Left lobe of liver (tissue), 2 donors: ENCODE measurements at places on chromosomes 1 and 21. TPM values are rescaled to one million over a fixed set of nuclear protein-coding genes. Genes with fewer than 3 reads are reported as not detected.

GRCh38 chr1:233355841-233356704, 28.5 kb downstream of the MAP3K21 start:
- no peak for DNase-seq

DNA sequence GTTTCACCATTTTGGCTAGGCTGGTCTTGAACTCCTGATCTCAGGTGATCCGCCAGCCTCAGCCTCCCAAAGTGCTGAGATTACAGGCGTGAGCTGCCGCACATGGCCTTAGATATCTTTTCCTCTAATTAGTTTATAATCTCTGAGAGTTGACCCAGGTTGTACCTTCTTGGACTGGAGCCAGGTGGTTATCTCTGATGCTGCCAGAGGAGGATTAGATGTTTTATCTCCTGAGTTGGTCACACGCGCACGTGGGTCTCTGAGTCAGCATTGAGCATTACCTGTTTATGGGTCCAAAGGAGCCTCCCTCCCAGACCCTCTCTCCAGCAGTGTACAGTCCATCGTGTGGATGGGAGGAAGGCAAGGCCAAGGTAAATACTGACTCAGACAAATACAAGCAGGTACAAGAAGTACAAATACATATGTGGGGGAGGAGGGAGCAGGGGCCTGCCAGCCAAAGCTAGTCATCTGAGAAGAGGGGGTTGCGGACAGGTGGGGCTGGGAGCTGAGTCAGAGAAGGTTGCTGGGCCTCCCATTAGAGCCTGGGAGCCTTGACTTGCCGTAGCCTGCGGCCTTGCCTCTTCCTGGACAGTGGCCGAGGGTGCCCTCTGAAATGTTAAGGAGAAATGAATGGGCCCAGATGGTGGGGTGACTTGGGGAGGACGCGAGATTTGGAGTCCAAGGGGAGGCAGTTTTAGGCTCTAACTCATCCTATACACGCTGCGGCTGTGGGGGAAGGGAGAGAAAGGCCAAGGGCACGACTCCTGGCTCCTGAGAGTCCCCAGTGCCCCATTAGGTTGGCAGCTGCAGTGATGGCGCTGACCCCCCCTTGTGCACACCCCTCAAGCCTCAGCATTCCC, 13.1 kb downstream of the IL6R start:
- peak; percentile 97 for DNase-seq

DNA sequence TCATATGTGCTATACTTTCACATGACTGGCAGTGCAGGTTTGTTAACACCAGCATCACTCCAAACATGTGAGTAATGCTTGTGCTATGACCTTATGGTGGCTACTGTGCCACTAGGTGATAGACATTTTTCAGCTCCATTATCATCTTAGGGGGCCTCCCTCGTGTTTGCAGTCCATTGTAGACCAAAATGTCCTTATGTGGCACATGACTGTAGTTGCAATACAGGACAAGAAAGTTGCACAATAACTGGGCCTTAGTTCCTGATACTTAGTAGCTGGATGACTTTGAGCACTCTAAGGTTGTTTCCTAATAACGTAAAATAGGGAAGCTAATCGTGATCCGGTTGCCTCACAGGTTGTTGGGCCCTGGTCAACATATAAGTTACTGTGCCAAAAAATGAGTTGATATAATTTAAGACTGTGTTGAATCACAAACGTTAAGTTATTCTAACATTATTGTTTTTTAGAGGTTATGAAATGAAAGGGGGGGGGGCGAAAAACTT, 511 bp upstream of the SNX27 start:
- no peak for DNase-seq

DNA sequence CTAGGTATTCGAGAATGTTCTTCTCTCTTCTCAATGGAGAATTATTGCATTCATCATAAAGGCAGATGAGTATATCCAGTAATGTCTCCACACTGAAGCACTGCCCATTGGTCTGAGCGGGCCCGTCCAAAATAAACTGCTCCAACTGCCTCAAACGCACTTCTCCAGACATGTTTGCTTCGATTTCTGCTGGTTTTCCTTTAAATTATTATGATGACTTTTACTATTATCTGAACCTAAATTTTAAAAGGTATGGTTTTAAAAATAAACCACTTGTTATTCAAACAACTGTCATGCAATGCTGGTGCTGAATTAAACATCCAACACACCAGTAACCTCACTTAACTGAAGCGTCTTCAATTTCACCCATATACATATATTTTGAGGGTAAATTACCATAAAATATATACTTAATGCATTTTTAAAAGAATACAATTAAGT, 1.3 kb downstream of the CDC42BPA start:
- DNase-seq, result no peak

DNA sequence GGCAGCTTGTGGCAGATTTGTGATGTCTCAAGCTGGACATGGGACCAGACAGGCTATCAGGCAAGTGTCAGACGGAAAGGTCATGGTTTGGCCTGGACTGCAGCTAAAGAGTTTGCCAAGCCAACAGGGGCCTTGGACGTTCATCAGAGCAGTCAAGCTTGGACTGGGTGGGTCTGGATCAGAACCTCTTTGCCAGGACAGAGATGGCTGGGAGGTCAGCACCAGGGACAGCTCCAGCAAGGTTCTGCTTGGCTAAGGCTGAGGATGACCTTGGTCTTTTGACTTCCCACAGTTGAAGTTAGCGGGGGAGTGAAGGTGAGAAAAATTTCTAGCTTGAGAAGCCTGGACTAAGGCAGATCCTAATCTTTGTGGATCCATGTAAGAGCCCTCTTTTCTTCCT, 68.1 kb downstream of the GRIK3 start:
- no peak for DNase-seq

DNA sequence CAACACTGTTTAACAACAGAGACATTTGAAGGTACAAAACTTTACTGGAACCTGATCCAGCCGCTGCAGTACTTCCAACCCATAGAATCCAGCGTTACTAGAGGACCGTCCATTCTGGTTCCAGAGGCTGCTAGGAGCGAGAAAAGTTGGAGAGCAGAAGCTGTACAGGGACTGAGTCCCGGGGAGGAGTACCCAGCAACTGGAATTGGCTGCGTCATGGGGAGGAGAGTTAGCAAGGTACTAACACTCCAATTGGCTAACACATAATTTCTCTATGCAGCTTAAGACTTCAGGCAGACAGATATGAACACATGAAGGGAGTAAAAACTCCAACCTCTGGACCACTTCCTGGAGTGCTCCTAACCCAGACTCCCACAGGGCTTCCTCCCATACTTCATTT, 2.1 kb upstream of the QSOX1 start:
- no peak for DNase-seq

- DNase-seq, result no peak
Observed at GRCh38 chr21:39885119-39885848, 18.0 kb downstream of the PCP4 start.

- no peak for DNase-seq
Observed at GRCh38 chr1:205162301-205162700, 40.5 kb upstream of the RBBP5 start.

- DNase-seq, result no peak
Observed at GRCh38 chr1:205714906-205715246, 34.6 kb upstream of the SLC45A3 start.

DNA sequence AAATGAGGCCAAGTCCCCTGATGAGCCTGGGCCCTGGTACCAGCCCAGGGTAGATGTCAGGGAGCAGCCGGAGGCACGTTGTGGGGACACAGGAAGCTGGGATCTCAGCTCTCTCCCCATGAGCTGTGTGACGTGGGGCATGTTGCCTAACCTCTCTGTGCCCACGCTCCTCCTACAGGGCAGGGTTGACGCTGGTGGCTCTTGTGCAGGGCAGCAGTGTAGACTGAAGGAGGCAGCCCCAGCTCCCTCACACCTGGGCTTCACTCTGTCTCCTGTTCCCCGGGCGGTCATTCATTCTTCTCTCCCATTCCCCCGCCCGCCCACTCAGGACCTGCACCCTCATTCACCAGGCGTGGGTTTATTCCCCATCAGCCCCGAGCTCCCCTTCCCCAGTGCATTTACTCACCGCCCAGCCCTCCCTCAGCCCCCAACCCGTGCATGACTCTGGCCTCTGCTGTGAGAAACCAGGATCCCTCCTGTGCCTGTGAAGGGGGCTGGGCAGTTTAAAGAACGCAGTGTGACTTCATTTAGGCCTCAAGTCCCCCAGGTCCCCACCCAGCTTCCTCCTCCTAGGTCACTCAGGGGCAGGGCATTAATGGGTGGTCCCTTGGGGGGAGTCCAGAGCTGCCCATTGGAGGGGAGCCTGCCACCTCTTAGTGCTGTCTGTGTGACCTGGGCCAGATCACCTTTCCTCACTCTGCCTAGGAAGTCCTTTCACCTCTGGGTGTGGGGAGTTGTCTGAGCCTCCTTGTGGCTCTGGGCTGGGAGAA, 285.7 kb downstream of the PTPRU start:
- DNase-seq, result peak; percentile 22

DNA sequence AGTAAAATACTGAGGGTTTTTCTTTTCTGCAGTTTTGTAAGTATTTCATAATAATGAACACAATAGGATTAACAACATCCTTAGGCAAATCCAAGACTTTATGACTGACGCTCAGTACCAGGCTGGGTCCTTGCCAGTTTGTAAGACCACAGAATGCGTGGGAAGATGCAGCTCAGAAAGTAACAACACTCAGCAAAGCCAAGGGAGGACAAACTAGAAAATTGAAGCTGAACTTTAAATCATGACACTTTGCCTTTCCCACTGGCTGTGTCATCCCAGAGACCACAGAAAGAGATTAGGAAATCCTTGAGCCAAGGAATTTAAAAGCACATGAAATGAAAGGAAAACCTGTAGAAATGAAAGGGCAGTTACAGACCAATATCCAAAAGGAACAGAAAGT, 426.3 kb upstream of the CHRM3 start:
- DNase-seq, result no peak

GRCh38 chr1:155833665-155834295, 23.2 kb downstream of the GON4L start:
- peak; percentile 10 for DNase-seq

DNA sequence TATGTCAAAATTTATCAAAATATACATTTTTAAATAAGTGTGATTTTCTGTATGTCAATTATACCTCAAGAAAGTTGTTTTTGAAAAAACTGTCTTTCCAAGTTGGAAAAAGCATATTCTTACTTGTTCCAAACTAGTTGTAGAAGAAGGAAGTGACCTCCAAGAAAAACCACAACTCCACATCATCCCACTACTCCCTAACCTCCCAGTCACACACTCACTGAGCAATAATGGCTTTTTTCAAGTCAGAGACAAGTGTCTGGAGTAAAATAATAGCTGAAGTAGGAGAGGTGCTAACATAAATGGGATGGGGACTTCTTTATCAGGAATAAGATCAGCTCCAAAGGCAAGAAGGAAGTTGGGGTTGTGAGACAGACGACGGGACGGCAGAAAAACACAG, 13.4 kb downstream of the EPRS1 start:
- no peak for DNase-seq

DNA sequence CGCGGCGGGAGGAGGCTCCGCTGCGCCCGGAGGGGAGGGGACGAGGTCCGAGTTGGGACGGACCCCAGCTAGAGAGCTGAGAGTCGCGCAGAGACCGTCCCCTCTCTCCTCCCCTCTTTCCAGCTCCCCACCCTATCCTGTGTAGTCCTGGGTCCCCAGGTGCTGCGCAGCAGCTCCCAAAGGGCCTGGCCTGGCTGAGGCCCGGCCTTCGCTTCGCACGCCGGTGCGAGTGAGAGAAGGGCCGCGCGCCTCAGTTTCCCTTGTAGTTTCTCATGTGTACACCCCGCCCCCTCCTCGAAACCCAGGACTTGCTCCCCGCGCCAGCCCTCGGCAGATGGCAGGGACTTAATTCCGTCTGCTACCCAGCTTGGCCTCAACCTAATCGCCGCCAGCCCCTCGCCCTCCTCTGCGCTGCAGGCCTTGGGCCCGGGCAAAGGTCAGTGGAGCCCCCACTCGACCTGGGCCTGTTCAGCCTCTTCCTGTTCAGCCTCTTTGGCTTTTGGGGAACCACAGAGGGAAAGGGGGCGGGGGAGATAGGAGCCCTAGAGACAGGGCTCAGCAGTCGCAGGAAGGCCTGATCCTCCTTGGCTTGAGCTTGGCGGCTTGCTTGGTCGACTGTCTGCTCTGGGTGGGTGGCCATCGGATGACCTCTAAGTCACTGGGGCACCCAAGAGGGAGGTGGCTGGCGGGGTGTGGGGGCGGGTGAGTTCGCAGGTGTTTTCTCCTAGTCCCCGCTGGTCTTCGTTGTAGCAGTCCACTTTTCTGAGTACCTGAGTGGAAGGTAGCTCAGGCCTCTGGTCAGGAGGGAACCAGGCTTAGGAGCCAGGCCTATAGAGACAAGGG, 1.0 kb downstream of the ZNF687 start:
- DNase-seq, result peak; percentile 61

DNA sequence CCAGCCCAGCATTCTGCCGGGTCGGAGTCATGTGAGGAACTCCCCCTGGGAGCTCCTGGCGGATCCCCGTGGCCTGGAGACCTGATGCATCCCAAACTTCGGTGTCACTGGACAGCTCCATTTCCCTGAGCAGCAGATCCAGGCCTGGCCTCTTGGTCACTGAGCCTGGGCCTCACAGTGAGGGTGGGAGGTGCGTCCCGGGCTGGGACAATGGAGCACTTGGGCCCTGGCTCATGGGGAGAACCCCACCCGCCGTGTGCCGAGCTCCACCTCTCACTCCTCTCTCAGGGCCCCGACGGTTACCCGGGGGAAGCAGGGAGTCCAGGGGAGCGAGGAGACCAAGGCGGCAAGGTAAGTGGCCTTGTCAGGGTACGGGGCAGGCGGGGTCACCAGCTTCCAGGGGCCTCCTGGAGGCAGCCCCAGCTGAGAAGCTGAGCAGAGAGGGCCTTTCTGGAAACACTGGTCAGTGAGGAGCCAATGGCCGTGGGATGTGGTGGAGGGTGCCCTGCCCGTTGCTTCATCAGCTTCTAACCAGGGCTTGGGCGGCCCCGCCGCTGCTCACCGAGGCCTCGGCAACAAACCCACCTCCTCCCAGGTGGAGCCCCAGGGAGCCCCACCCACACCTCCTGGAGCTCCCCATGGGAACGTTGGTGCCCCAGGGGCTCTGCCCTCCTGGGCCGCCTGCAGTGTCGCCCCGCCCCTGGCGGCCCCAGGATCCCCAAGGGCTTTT, 19.8 kb downstream of the COL6A2 start:
- no peak for DNase-seq

DNA sequence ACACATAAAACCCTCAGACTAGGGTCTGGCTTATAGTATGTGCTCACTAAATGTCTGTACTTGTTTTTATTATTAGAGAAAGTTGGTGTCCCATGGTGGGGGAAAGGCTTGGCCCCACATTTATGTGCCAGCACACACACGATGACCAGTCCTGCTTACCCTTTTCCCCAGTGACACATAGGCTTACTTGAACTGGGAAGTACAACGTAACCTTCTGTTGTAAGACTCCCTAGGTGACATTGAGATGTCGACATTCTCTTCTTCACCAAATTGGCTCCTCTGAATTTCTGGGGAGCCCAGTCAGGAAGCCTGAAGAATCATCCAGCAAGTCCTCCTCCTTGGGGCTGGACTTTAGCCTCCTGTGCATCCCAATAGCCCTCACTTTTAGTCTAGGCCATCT, 1.7 kb upstream of the MECR start:
- DNase-seq, result no peak

CYP4A22 gene
- 69.9 TPM for total RNA-seq

FAM89A gene
- 3.3 TPM for total RNA-seq

VHLL gene
- total RNA-seq, result not detected

S100A14 gene
- total RNA-seq, result 4.9 TPM

HPCAL4 gene
- total RNA-seq, result 0.08 TPM

ZNF648 gene
- 0.81 TPM for total RNA-seq
